ENCODE measurements at places on chromosomes 7 and 10. TPM values are rescaled to one million over a fixed set of nuclear protein-coding genes. Genes with fewer than 3 reads are reported as not detected.

LOXL4 gene
- total RNA-seq, result 1.5 TPM

NCF1 gene
- total RNA-seq, result 3.0 TPM

GRCh38 chr10:102523250-102524029 is 19.7 kb downstream of the SUFU start:
- DNase-seq, result no peak

- DNase-seq, result peak; percentile 82
Observed at GRCh38 chr7:100604028-100604975, 2.1 kb downstream of the PCOLCE start.

DNA sequence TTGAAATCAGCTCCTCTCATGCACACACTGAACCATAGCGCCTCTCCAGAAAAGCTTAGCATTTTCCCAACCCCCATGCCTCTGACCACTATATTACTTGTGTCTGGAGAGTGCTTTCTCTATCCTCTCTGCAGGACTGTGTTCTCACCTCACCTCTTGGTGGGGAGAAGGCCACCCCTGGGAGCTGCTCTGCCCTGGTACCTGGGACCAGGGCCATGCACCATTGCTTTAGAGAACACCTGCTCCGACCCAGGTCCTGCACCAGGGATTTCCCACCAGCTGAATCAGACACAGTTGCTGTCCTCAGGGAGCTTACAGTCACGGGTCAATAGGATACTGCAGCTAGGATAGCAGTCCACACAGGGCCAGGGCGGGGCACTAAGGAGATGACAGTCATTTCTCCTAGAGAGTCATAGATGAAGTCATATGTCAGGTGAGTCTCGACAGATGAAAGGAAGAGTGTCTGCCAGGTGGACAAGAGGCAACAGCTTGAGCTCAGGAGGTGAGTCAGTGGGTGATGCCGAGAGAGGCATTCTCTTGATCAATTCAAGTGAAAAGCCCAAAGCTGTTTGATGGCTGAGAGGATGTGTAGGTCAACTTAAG is 619 bp upstream of the LMTK2 start:
- DNase-seq, result no peak

GRCh38 chr7:137943132-137943551 is 58.7 kb downstream of the CREB3L2 start:
- DNase-seq, result peak; percentile 76

GRCh38 chr10:88642963-88643362 is 21.3 kb upstream of the LIPF start:
- DNase-seq, result no peak

DNA sequence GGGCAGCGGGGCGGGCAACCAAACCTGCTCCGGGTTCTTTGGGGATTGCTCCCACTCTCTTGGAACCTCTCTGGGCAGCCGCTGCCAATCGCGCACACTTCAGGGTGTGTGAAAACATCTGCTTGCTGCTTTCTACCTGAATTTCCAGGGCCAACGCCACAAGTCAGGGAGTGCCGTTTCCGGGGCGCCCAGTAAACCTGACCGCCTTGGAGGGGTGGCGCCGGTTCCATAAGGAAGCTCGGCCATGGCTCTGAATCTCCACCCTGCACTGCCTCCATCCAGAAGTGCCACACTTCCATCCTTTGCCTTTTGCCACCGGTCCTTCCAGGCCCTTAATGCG is 679 bp upstream of the AFAP1L2 start:
- DNase-seq, result no peak

DNA sequence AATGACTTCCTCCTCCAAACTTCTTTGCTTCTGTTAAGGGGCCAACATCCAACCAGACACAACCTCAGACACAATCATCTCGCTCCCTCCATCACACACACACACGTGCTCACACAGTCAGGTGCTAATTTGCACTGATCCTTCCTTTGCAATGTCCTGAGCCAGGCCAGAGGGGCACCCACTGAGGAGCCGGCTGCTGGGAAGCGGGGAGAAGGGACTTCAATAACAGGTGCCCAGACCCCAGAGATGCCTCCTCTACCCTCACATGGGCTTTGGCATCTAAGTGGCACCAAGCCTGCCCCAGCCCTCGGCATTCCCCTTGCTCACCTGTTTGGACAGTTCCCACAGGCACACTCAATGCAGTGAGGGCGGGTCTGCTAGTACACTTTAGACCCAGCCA is 34.2 kb upstream of the SVOPL start:
- DNase-seq, result no peak

PITX3 gene
- 0.28 TPM for total RNA-seq

TWIST1 gene
- 6.2 TPM for total RNA-seq

NEURL1 gene
- total RNA-seq, result not detected

TAS2R4 gene
- 0.31 TPM for total RNA-seq

GRCh38 chr10:124291001-124291701 is 127.6 kb downstream of the OAT start:
- no peak for DNase-seq

MKI67 gene
- total RNA-seq, result 0.35 TPM

GRCh38 chr10:103595933-103596726 is 102.6 kb downstream of the NEURL1 start:
- DNase-seq, result no peak

GRCh38 chr7:23594879-23595604 is 2.1 kb upstream of the CCDC126 start:
- DNase-seq, result no peak

CARD11 gene
- 0.22 TPM for total RNA-seq

GRCh38 chr10:116211682-116212081 is 61.3 kb downstream of the GFRA1 start:
- no peak for DNase-seq

- no peak for DNase-seq
Observed at GRCh38 chr10:92785118-92785517, 63.2 kb upstream of the EXOC6 start.

GRCh38 chr7:17411922-17412321 is 113.5 kb downstream of the AHR start:
- no peak for DNase-seq

GRCh38 chr7:107742678-107743566 is 1.0 kb upstream of the CBLL1 start:
- no peak for DNase-seq

DNA sequence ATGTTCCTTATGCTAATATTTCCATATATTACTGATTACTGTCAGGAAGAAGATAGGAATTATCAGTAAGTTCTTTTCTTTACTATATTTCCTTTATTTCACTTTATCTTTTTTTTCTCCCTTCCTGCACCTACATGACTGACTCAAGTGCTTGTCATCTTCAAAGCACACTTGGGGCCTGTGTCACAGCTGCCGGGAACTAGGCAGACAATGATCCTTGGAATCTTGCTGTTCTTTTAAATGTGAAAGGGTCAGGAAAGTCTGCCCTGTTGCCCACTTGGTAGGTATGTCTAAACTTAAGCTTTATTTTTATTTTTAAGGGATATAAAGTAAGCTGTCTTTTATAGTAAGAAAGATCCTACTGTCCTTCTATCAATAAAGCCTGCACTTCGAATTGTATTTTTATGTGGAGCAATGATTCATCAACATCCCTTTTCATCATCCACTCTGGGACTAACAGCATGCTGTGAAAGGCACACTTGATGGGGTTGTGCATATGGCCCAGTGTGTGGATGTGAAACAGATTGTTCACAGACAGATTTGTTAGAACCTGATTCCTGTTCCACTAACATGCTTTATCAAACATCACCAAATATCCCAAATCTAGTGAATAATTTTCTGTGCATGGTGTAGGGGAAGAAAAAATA is 556.9 kb downstream of the DNAJB9 start:
- DNase-seq, result no peak

- no peak for DNase-seq
Observed at GRCh38 chr10:119166118-119166500, 595 bp upstream of the SFXN4 start.

- DNase-seq, result no peak
Observed at GRCh38 chr7:49805371-49806007, 32.1 kb downstream of the VWC2 start.

ZNF425 gene
- total RNA-seq, result 0.89 TPM

DNA sequence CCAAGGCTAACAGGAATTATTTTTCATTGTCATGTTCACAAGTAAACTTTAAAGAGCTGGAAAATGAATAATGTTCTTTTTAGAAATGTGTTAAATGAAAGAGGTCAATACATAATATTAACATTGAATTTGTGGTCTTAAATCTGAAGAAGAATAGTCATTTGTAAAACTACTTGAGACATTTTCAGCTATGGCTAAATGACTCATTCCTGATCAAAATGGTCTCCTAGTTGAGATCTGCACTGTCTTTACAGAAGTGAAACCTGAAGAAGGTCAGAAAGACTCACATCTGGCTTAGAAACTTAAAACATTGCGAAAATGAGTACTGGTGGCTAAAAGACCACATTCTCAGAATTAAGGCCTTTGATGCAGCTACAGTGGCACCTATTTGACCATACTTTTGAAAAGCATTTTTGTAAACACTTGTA is 5.9 kb downstream of the PIK3CG start:
- no peak for DNase-seq

ZNF467 gene
- total RNA-seq, result 11.0 TPM

ASB13 gene
- total RNA-seq, result 14.3 TPM

DNA sequence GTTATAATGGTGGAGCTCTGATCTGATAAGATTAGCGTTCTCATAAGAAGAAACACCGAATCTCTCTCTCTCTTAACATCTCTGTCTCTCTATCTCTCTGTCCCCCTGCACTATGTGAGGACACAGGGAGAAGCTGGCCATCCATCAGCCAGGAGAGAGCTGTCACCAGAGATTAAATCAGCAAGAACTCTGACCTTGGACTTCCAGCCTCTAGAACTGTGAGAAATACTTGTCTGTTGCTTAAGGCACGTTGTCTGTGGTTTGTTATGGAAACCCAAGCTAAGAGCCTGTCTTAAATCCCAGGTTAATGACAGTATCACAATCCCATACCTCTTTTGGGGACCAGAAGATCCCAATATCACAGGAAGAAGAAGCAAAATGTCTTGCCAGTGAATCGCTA is 132.0 kb upstream of the AKR1E2 start:
- no peak for DNase-seq

GRCh38 chr10:124692100-124692446 is 52.1 kb downstream of the FAM53B start:
- DNase-seq, result no peak

All from right atrium auricular region (tissue), 2 donors.